ENCODE measurements at places on chromosomes 5 and 9.

GRCh38 chr5:169161022-169161680, 139.8 kb downstream of the SLIT3 start:
- DNase-seq: no peak

GRCh38 chr9:134025606-134026541, 593 bp downstream of the BRD3OS start:
- peak; percentile 20 for DNase-seq

GRCh38 chr9:134059661-134060395, 8.0 kb downstream of the BRD3 start:
- DNase-seq: peak; percentile 64

- no peak for DNase-seq
These were observed 153.5 kb upstream of the STK32A start for GRCh38 chr5:147081311-147081764.

GRCh38 chr5:22111320-22111719, 741.8 kb downstream of the CDH12 start:
- DNase-seq: no peak

DNA sequence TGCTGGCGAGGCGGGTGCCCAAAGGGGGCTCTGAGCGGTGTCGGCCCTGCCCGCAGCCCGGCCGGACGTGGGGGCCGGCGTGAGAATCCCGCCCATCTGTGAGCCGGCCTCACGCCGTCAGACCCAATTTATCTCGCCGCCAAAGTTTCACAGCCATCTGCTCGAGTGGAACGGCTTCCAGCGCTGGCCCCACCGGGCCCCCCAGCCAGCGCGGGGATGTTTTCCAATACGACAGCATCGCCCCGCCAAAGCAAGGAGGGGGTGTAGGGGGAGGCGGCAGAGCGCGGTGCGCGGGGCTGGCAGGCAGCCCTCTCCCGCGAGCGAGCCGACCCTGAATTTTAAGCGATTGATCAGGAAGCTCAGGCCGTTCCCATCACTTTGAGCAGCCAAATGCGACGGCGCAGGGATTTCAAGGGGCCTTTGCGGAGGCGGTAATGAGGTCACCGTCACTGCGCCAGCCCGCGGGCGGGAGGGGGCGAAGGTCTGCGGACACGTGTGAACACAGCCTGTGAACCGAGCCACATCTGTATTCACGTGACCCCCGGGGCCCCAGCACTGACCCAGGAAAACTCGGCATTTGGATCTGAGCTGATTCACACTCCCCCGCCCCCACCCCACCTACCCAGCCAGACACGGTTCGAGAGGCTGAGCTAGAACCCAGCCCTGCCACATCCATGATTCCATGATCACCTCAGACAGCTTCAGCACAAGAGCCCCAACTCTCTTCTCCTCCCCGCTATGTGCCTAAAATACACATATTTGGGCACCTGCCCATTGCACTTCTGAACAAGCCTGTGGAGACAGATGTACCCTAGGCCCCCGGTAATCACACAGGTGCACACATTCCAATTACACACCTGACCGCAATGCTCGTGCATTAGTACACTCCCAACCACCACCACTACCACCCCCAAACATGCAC, 47.8 kb upstream of the PSD2 start:
- DNase-seq: no peak

DNA sequence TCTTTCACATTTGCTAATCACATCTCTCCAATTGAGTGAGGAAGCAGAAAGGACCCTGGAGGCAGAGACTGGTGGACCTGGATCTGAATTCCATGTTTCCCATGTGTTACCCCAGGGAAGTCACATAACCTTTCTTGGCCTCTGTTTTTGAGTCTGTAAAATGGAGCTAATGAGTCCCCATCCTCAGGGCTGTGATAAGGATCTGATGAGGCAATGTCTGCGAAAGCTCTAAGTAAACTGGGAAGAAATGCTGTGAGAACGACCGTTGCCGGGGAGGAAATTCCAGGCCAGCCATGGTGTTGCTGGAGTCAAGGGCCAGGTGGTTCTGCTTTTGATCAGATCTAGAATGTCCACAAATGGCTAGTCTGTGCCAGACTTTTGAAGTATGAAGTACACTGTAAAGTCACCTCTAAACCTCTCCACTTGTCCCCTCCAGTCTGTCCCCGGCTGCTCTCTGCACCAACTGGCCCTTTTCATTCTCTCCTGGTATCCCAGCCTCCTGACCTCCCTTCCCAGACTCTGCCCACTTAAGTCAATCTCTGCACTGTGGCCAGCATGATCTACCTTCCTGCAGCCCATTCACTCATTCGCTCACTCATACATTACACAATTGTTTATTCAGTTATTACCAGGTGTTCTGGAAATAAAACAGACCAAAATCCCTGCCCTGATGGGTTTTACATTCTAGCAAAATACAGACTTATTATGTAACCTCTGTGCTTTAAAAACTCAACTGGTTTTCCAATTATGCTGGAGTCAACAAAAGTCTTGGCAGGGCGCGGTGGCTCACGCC, 32.5 kb upstream of the N4BP3 start:
- no peak for DNase-seq

GRCh38 chr9:127612939-127613582, 984 bp downstream of the STXBP1 start:
- DNase-seq: no peak

- DNase-seq: no peak
These were observed 42.9 kb downstream of the ZNF474 start for GRCh38 chr5:122172207-122172606.

GRCh38 chr5:42059778-42060464, 134.8 kb downstream of the FBXO4 start:
- DNase-seq: no peak

DNA sequence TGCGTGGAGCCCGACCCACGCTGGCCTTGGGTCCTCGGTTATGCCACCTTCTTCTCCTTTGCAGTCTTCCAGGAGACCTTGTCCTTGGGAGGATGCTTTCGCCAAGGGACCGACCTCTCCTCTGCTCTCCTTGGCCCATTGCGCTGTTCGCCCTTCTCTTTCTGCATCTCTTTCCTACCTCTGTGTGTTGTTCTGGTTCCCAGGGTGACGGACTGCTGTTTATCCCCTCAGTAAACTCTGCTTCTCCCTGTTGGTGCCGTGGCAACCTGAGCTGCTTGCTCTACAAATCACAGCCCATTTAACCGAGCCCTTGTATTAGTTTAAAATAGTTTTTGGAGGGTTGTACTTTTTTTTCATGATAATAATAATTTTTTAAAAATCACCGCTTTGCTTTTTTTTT, 97.9 kb downstream of the DAPK1 start:
- DNase-seq: no peak

GRCh38 chr5:44714871-44715561, 93.7 kb upstream of the MRPS30 start:
- DNase-seq: no peak

GRCh38 chr9:5764130-5764868, 68.6 kb downstream of the ERMP1 start:
- peak; percentile 7 for DNase-seq

DNA sequence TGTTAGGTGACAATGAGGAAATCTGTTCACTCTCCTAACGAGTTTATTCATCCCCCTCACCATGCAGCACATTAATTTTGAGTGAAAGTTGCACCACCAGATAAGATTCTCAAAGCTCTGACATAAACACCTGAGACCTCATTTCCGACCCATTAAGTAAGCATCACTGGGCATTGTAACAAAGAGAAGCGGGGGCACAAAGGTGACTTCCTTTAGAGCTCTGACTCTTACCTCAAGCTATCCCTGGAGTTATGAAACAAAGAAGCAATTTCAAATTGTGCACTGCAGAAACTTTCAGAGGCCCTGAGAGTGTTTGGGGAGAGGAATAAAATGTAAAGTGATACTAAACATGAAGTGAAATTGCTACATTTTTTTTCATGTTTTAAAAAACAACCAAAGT, 29.5 kb downstream of the C5orf15 start:
- DNase-seq: no peak

- no peak for DNase-seq
These were observed 216.7 kb downstream of the SMARCA2 start for GRCh38 chr9:2231829-2232228.

DNA sequence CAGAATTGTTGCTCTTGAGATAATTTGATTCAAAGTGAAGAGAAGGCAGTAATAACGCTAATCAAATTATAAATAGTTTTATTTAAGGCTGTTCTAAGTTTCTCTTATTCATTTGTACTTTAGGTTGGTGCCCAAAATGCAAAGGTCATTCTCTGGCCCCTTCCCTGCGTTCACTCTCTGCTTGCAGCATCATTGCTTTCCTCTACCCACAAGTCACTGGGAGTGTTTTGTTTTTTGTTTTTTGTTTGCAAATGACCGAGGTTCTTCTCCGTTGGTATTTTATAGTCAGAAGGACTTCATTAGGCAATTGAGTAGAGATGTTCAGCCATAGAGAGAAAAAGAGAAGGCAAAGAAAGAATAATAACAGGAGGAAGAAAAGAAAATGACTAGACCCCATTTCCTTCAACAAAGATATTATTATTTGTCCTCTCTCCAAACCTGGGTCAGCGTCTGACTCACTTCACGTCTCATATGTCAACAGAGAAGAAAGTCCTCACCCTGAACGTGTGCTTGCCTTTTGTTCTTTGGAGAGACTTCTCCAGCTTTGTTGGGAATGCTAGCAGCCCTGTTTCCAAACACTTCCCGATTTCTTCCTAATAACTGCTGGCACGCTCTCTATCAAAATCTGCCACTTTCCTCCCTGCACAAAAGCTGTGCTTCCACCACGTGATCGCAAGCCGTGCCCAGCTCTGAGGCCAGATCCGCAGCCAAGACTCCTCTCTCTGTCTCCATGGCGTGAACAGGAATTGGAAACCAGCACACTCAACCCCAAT, 119.8 kb downstream of the EBF1 start:
- DNase-seq: no peak

DNA sequence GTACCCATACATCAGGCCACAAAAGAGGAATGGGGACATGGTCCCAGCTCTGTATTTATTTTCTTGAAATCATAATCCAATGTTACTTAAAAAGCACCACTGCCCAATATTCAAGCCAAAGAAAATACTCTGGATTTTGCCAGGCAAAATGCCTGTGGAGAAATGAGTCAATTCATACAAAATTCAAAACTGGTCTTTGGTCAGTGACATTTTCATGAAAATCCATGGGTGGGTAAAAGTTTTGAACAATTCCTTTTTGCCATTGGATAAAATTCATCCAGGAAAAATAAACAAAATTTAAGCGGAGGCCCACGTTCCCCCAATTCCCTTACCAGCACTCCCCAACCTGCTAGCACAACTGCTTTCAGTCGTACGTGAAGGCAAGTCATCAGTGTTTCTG, 186.2 kb downstream of the GLIS3 start:
- DNase-seq: no peak

DNA sequence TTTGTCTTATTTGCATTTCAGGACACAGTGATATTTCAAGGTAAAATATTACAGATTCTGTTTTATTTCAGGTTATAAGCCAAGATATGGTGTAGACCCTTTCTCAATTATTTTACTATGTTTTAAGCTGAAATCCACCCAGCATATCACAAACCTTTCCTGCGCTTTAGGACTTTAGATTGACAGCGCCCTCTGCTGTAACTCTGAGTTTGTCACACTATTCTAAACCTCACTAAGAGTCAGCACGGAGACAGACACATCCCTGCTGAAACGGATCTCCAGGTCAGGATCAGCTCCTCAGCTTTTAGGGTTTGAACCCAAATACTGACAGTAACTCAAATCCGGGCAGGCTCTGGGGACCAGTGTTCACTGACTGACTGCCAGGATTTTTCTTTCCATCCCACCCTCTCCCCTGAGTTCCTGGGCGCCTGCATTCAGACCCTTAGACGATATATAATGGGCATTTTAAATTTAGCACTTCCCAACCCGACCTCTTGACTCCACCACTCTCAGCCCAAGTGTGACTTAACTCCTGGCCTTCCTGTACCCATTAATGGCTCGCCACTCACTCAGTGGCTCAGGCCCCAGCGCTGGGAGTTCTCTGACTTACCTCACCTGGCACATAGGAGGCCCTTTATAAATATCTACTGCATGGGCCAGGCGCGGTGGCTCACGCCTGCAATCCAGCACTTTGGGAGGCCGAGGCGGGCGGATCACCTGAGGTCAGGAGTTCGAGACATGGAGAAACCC, 33.5 kb downstream of the TLX3 start:
- no peak for DNase-seq

- no peak for DNase-seq
These were observed 1004.1 kb upstream of the EDIL3 start for GRCh38 chr5:85388770-85389169.

GRCh38 chr9:72734631-72735030, 213.2 kb downstream of the TMC1 start:
- no peak for DNase-seq

DNA sequence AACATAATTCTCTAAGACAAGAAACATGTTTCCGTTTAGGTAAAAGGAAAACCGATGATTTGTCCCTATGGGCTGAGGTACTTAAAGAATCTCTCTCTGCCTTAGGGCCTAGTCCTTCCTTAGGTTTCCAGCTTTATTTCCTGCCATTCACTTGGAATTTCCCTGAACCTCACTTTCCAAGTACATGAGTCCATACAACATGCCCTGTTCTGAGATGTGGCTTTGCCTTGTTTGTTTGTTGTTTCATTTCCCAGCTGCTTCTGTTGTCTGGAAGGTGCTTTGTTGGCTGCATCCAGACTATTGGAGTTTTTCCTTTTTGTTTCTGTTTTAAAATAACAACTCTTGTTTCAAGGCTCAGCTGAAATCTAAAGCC, 95.2 kb downstream of the ALDH1A1 start:
- DNase-seq: no peak

DNA sequence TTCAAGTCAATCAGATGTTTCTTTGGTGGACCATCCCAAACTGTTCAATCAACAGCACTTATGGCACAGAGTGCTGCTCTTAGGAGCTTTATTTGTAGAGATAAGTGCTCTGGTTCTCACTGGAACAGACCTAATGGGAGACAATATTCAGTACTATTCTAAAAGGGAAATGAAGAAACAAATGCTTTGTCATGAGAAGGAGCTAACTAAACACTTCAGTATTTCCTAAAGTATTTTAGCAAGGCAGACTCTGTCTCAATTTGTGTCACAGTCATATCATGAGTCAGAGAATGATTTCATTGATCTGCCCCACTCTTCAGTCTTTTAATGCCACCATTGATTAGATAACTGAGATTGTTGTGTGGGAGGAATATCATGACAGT, 175.3 kb downstream of the SLF1 start:
- DNase-seq: no peak

GRCh38 chr5:72498284-72498683, 8.9 kb downstream of the ZNF366 start:
- no peak for DNase-seq

- DNase-seq: peak; percentile 2
These were observed 476.4 kb downstream of the KDM4C start for GRCh38 chr9:7234144-7234543.

DNA sequence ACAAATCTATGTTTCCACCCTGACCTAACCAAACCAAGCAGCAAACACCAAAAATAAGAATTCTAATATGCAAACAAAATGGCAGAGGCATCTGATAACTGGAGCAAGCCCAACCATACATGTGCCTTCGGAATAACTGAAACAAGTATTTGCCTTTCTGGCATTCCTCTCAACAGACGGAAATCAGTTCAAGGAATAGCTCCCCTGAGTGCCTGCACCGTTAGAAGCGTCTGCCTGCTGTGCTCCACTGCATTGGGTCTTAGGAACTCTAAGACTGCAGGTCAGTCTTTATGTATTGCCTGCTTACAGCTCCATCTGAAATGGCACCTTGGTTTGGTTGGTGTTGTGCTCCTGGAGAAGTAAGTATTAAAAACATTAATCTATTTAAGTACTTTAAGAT, 98.5 kb downstream of the MRPS27 start:
- DNase-seq: no peak
